ENCODE measurements at places on chromosomes 3 and 15. TPM values are rescaled to one million over a fixed set of nuclear protein-coding genes. Genes with fewer than 3 reads are reported as not detected.

Gene CSPG5
- total RNA-seq: 0.16 TPM

Gene SIDT1
- total RNA-seq: 4.9 TPM

Gene B3GALNT1
- total RNA-seq: 25.7 TPM

Gene TNIK
- total RNA-seq: 48.9 TPM

Gene SLC28A1
- total RNA-seq: 12.8 TPM

Gene ST3GAL6
- total RNA-seq: 10.7 TPM

Gene PLSCR2
- total RNA-seq: 1.4 TPM

Gene MB21D2
- total RNA-seq: 3.9 TPM

Gene KCNMB3
- total RNA-seq: 3.7 TPM

Gene PXYLP1
- total RNA-seq: 11.9 TPM

Gene SLC2A2
- total RNA-seq: 12.6 TPM

Gene ATP2B2
- 0.19 TPM for total RNA-seq

Gene ENTPD3
- 1.1 TPM for total RNA-seq

Gene PLA2G4B
- total RNA-seq: 8.3 TPM

Gene RPP14
- total RNA-seq: 14.9 TPM

Gene PIK3CA
- 24.8 TPM for total RNA-seq

Gene KLF13
- 123 TPM for total RNA-seq

Gene GALNT15
- total RNA-seq: 39.9 TPM

Gene WDR5B
- total RNA-seq: 8.8 TPM

Gene INSYN1
- 4.2 TPM for total RNA-seq

Measured in kidney (tissue), 22 donors.